ENCODE measurements at places on chromosomes 4 and X.
A peak's percentile ranks its signal among the peaks of the same experiment; 100 is the strongest.

- no peaks in the 10 kb centered on the region for H3K27me3 ChIP-seq
- no peak overlapping the region for H3K27ac ChIP-seq
- H3K4me1 ChIP-seq, result peaks cover 5% of the 10 kb centered on the region
- DNase-seq, result no peak
These were observed 141.9 kb downstream of the THOC2 start for GRCh38 chrX:123590842-123591486.

GRCh38 chrX:12986886-12987285 is 12.0 kb downstream of the TMSB4X start:
- no peak overlapping the region for H3K27ac ChIP-seq
- no peak overlapping the region for H3K4me3 ChIP-seq
- H3K36me3 ChIP-seq, result peaks cover 12% of the 10 kb centered on the region
- H3K27me3 ChIP-seq, result peaks cover 3% of the 10 kb centered on the region
- DNase-seq, result no peak

- DNase-seq, result no peak
- H3K36me3 ChIP-seq, result no peaks in the 10 kb centered on the region
- no peaks in the 10 kb centered on the region for H3K4me1 ChIP-seq
- H3K4me3 ChIP-seq, result no peak overlapping the region
- H3K27ac ChIP-seq, result no peak overlapping the region
These were observed 32.3 kb upstream of the ZFX start for GRCh38 chrX:24117258-24117657.

DNA sequence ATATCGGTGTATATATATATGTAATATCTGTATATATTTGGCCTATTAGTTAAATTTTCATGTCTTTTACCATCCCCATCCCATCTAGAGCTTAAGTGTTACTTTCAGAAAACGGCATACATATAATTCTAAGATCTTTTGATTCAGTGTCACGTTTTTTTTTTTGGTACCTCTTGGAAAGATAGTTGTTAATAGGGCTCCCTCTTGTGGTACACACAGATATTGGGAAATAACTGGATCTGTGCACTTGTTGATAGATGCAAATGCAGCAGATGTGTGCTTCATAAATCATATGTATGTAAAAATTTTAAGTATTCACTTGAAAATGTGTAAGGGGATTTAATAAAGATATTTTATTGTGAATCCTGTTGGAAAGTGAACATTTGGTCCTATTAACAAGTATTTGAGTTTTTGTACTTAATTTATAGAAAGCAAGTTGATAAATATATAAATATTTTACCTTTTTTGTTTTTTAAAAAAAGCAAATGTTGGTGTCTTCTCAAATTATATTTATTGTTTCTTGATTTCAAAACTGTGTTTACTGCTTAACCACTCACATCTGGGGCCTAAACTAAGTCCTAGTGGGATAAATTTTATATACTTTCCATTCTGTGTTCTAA is 74.7 kb downstream of the PAQR3 start:
- no peak overlapping the region for H3K4me3 ChIP-seq
- no peak overlapping the region for H3K27ac ChIP-seq
- no peak for DNase-seq
- H3K4me1 ChIP-seq, result no peaks in the 10 kb centered on the region

DNA sequence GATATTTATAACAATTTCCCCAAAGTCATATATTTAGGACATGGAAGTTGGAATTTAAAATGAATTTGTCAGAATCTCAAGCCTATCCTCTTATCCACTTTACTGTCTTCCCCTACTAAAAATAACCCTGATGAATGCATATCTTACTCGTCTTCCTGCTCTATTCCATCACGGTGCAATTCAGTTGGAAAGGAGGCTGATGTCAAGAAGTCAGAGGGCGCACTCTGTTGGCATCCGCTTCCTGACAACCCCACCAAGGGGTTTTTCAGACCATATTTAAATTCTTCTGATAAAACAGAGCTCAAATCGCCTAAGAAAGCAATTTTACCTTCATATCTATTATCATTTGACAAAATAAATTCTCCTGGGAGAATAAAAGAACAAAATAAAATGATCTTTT is 233.5 kb downstream of the ARHGAP24 start:
- no peaks in the 10 kb centered on the region for H3K4me1 ChIP-seq
- no peak for DNase-seq
- H3K4me3 ChIP-seq, result no peak overlapping the region
- H3K27ac ChIP-seq, result no peak overlapping the region
- no peaks in the 10 kb centered on the region for H3K36me3 ChIP-seq
- H3K27me3 ChIP-seq, result no peaks in the 10 kb centered on the region

- H3K27me3 ChIP-seq, result no peaks in the 10 kb centered on the region
- no peaks in the 10 kb centered on the region for H3K4me1 ChIP-seq
- H3K4me3 ChIP-seq, result no peak overlapping the region
- no peak overlapping the region for H3K27ac ChIP-seq
- no peak for DNase-seq
- no peaks in the 10 kb centered on the region for H3K36me3 ChIP-seq
These were observed 555 bp downstream of the CFI start for GRCh38 chr4:109801099-109801789.

DNA sequence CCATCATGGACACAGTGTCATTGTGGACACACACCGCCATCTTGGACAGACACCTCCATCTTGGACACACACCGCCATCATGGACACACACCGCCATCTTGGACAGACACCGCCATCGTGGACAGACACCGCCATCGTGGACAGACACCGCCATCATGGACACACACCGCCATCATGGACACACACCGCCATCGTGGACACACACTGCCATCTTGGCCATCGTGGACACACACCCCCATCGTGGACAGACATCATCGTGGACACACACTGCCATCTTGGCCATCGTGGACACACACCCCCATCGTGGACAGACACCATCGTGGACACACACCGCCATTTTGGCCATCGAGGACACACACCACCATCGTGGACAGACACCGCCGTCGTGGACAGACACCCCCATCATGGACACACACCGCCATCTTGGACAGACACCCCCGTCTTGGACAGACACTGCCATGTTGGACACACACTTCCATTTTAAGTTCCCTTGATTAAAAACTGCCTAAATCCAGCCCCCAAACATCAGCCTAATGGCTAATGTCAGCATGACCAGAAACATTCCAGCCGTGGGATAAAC is 9.1 kb downstream of the ASMTL start:
- peaks cover 66% of the 10 kb centered on the region for H3K36me3 ChIP-seq
- DNase-seq, result peak; percentile 7
- H3K4me1 ChIP-seq, result no peaks in the 10 kb centered on the region
- no peak overlapping the region for H3K27ac ChIP-seq
- no peak overlapping the region for H3K4me3 ChIP-seq

DNA sequence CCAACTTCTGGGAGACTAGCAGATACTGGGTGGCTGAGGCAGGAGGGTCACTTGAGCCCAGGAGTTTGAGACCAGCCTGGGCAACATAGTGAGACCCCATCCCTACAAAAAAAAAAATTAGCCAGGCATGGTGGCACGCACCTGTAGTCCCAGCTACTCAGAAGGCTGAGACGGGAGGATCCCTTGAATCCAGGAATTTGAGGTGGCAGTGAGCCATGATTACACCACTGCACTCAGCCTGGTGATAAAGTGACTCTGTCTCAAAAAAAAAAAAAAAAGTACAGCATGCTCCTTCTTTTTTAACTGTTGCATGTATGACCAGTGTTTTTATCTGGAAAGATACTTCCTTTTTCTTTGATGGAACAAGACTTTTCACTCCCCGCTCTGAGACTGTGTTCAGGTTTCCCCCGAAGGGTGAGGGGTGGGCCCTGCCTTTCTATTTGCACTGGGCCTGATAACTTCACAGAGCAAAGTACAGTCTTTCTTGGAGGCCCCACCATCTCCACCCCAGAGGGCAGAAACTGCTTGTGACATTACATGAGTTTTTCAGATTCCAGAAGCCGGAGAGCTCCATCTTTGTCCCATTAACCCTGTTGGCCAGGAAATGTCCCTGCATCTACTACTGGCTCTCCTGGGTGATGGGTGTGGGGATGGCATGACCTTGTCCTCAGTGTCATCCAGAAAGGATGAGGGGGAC is 35.2 kb downstream of the NYX start:
- H3K4me3 ChIP-seq, result no peak overlapping the region
- no peaks in the 10 kb centered on the region for H3K27me3 ChIP-seq
- no peak overlapping the region for H3K27ac ChIP-seq
- peaks cover 29% of the 10 kb centered on the region for H3K4me1 ChIP-seq
